ENCODE measurements at places on chromosomes 3 and 15.

- DNase-seq = no peak
These were observed 40.3 kb upstream of the TSC22D2 start for GRCh38 chr3:150367757-150368156.

- DNase-seq = no peak
These were observed 20.6 kb downstream of the ARRDC4 start for GRCh38 chr15:97981058-97981457.

DNA sequence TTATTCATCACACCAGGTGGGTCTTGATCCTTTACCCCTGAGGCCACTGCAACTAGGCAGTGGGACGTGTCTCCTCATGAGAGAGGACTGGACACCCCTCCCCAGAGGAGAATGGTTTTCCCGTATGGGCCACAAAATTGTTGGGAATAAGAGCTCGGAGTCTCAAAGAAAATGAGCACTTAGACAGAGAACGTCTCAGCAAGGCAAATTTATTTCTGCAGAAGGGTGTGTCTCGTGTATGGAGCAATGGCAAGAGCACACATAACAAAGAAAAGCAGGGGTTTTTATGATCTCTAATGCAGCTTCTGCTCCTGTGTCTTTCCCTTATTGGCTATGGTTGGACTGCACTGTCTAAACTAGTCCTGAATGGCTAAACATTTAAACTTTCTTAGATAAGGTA lies 803.5 kb downstream of the PLOD2 start:
- no peak for DNase-seq

DNA sequence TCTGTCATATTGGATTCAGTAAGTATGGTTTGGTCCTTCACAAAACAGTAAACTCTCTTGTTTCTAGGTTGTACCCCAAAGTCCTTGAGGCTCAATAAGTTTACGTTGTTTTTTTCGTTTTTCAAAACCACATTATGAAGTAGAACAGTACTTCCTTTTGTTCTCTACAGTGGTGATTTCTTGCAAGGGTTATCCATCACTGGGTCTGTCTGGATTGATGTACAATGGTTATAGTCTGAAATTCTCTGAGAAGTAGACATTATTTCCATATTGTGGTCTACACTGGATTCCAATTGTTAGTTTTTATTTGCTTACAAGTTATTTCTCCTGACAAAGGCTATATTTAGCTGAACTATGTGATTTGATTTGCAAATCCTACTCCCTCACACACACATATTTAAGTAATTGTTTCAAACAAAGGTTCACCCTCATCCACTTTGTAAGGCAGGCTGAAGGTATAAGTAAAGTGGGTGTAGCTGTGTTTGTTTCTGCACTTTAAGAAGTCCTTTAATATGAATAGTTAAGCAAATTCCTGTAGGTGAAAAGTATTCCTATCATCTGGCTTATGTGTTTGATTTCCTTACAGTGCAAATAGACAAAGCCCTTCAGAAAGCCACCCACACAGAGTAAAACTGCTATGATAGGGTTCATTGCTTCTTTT lies 64.2 kb upstream of the MME start:
- no peak for DNase-seq

GRCh38 chr15:49110158-49110944 lies 45.0 kb downstream of the COPS2 start:
- DNase-seq = no peak

All from kidney glomerular epithelial cell (primary cell).